ENCODE measurements at places on chromosomes 3 and 15.

GRCh38 chr15:93517176-93517575 is 428.2 kb upstream of the RGMA start:
- no peak for DNase-seq

- DNase-seq: no peak
These were observed 28.7 kb downstream of the ZNF589 start for GRCh38 chr3:48269592-48269991.

DNA sequence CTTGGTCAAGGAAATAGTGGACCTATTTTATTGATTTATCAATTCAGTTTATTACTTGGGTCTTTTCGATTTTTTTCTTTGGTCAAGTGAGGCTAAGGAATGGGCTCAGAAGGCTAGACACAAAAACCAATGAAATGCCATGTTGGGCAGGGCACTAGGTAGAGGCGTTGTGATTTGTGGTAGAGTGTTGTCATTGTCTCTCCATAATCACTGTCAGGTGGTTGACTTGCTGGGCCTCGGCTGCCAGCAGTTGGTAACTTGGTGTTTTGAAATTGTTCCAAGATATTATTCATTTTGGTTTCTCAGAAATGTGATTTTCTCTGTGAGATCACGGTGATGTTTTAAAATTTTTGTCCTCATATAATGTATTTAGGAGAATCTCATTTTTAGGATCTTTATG is 173.6 kb downstream of the KLHL25 start:
- DNase-seq: no peak

GRCh38 chr3:102687851-102688555 is 253.2 kb downstream of the ZPLD1 start:
- DNase-seq: no peak

All from NCI-H187 treated with DMSO at 0.1 percent for 48 hours (cell line).